ENCODE measurements at places on chromosomes 2 and 18.

GRCh38 chr2:40364151-40364874 is 87.6 kb downstream of the SLC8A1 start:
- no peaks in the 10 kb centered on the region for H3K4me1 ChIP-seq
- no peak overlapping the region for H3K27ac ChIP-seq
- DNase-seq = no peak
- H3K4me3 ChIP-seq = no peak overlapping the region

DNA sequence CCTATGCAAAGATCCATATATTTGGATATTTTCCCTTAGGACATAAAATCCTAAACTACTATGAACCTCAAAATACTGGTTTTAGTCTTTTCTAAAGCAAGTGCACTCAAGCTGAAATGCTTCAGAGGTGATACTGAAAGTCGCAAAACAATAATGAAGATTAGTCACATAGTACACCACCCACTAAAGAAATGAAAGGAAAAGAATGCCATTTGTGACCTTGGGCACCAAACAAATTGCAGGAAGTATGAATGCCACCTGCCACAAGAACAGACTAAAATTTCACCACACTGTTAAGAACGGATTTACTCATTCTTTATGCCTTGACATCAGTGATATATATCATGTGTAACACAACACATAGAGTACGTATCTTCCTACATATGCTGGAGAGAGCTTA is 161.5 kb downstream of the ZNF521 start:
- H3K4me1 ChIP-seq = no peaks in the 10 kb centered on the region
- H3K27ac ChIP-seq = no peak overlapping the region
- H3K4me3 ChIP-seq = no peak overlapping the region
- no peaks in the 10 kb centered on the region for H3K36me3 ChIP-seq
- no peaks in the 10 kb centered on the region for H3K27me3 ChIP-seq

GRCh38 chr2:239468491-239469105 is 67.8 kb upstream of the HDAC4 start:
- H3K4me1 ChIP-seq = no peaks in the 10 kb centered on the region
- no peak overlapping the region for H3K27ac ChIP-seq

DNA sequence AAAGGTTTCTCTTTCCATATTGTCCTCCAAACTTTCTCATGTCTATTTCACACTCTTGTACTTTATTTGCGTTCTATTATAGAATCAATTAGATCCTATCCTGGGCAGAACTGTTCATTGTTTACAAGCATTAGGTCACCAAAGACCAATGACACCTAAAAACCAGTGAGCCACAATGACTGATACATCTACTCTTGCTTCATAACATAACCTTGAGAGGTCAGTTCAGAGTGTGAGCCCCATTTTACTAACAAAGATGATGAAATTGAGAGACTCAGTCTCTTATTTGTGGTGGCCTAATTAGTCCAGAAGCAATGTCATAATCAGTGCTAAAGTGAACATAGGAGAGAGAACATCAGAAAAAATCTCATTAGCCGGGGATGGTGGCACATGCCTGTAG is 248.9 kb upstream of the RBBP8 start:
- peaks cover 23% of the 10 kb centered on the region for H3K4me1 ChIP-seq
- peak overlapping the region; percentile 96 for H3K27ac ChIP-seq
- no peaks in the 10 kb centered on the region for H3K36me3 ChIP-seq
- H3K27me3 ChIP-seq = no peaks in the 10 kb centered on the region

GRCh38 chr2:9164112-9164608 is 42.5 kb upstream of the ASAP2 start:
- DNase-seq = no peak
- no peaks in the 10 kb centered on the region for H3K4me1 ChIP-seq
- no peak overlapping the region for H3K27ac ChIP-seq
- no peaks in the 10 kb centered on the region for H3K36me3 ChIP-seq
- H3K4me3 ChIP-seq = no peak overlapping the region

DNA sequence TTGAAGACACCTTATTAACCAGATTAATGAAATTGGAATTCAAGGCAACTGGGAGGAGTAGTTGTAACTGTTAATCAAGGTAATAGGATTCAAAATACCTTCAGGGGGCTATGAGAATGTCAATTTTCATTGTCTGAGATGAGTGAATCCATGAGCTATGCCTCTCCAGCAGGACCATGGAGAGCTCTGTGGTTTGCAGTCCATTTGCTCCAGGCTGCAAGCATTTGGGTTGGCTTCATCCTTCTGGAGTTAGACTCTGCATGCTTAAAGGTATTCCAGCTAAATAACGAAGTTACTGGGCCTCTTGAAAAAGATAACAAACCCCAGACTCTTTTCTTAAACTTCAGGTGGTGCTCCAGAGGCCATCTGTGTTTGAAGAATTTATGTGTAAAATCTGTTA is 207.1 kb upstream of the SLC8A1 start:
- H3K27me3 ChIP-seq = no peaks in the 10 kb centered on the region
- DNase-seq = no peak
- H3K4me1 ChIP-seq = no peaks in the 10 kb centered on the region
- H3K27ac ChIP-seq = no peak overlapping the region

DNA sequence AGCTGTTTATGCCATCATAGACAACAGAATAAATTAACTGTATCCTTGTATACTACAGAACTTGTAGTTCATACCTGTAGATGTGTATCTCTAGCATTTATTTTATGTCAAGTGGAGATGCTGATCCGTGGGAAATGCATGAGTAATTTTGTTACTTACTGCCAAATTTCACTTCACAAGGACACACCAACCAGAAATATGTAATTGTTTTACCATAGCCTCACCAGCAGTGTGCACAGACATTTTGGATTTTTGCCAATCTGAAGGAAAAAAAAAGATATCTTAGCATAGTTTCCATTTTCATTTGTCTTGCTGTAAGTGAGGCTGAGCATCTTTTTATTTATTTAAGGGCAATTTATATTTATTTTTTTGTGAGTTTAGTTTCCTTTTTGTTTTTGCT is 265.1 kb upstream of the OSR1 start:
- no peak overlapping the region for H3K4me3 ChIP-seq
- DNase-seq = no peak
- H3K27ac ChIP-seq = no peak overlapping the region
- H3K27me3 ChIP-seq = no peaks in the 10 kb centered on the region

DNA sequence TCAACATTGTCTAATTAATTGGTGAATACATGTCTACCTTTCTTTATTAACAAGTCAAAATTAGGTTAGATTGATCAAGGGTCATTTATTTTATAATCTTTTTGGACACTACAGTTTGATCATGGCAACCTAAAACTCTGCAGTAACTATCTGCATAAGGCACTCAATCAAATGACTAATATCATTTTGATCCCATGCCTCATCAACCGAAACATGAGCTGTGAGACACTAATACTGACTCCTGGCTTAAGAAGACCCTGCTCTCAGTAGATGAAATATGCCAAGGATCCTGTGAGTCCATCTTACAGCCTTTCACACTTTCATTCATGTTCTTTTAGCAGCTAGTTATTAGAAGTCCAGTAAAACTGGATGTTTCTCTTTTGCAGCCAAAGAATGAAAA is 169.4 kb upstream of the CAVIN2 start:
- no peaks in the 10 kb centered on the region for H3K27me3 ChIP-seq
- no peak overlapping the region for H3K4me3 ChIP-seq
- no peak overlapping the region for H3K27ac ChIP-seq
- H3K36me3 ChIP-seq = no peaks in the 10 kb centered on the region

DNA sequence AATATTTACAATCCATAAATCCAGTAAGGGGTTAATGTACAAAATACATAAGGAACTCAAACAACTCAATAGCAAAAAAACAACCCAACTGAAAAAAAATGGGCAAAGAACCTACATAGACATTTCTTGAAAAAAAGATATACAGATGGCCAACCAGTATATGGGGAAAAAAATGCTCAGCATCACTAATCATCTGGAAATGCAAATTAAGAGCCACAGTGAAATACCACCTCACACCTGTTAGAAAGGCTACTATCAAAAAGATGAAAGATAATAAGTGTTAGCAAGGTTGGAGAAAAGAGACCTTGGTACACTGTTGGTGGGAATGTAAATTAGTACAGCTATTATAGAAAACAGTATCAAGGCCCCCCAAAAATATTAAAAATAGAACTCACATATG is 14.6 kb downstream of the AP1S3 start:
- no peaks in the 10 kb centered on the region for H3K36me3 ChIP-seq
- no peaks in the 10 kb centered on the region for H3K27me3 ChIP-seq
- H3K4me3 ChIP-seq = no peak overlapping the region

DNA sequence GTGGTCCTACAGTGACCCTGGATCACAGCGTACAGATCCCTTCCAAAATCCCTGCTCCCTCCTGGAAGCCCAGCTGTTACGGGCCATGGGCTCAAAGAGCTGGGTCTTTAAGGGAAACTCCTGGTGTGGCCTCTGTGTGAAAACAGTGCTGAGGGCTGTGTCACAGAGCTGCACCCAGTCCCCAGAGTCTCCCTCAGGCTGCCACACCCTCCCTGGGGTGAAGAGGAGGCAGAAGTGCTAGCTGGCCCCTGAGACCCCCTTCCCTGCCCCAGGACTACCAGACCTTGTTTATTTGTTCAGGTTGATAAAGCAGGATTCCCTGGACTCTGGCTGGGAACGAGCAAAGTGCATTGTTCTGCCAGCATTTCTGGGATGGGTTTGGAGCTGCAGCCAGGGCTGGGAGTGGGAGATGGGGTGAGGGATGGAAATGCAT is 7.7 kb downstream of the ATOH8 start:
- peaks cover 49% of the 10 kb centered on the region for H3K4me1 ChIP-seq
- H3K27ac ChIP-seq = peak overlapping the region; percentile 65
- H3K27me3 ChIP-seq = no peaks in the 10 kb centered on the region
- no peak overlapping the region for H3K4me3 ChIP-seq
- no peak for DNase-seq

- no peaks in the 10 kb centered on the region for H3K27me3 ChIP-seq
- H3K27ac ChIP-seq = no peak overlapping the region
- H3K4me3 ChIP-seq = no peak overlapping the region
- no peaks in the 10 kb centered on the region for H3K36me3 ChIP-seq
- H3K4me1 ChIP-seq = no peaks in the 10 kb centered on the region
Measured at GRCh38 chr2:133833746-133834145, 265.5 kb upstream of the NCKAP5 start.

GRCh38 chr2:151827564-151828142 is 568 bp downstream of the ARL5A start:
- H3K27me3 ChIP-seq = no peaks in the 10 kb centered on the region
- H3K4me1 ChIP-seq = peaks cover 7% of the 10 kb centered on the region
- no peaks in the 10 kb centered on the region for H3K36me3 ChIP-seq
- DNase-seq = peak; percentile 44

GRCh38 chr2:173770947-173771678 is 194.1 kb downstream of the SP3 start:
- H3K36me3 ChIP-seq = no peaks in the 10 kb centered on the region
- H3K4me1 ChIP-seq = no peaks in the 10 kb centered on the region
- no peak overlapping the region for H3K4me3 ChIP-seq
- DNase-seq = no peak

DNA sequence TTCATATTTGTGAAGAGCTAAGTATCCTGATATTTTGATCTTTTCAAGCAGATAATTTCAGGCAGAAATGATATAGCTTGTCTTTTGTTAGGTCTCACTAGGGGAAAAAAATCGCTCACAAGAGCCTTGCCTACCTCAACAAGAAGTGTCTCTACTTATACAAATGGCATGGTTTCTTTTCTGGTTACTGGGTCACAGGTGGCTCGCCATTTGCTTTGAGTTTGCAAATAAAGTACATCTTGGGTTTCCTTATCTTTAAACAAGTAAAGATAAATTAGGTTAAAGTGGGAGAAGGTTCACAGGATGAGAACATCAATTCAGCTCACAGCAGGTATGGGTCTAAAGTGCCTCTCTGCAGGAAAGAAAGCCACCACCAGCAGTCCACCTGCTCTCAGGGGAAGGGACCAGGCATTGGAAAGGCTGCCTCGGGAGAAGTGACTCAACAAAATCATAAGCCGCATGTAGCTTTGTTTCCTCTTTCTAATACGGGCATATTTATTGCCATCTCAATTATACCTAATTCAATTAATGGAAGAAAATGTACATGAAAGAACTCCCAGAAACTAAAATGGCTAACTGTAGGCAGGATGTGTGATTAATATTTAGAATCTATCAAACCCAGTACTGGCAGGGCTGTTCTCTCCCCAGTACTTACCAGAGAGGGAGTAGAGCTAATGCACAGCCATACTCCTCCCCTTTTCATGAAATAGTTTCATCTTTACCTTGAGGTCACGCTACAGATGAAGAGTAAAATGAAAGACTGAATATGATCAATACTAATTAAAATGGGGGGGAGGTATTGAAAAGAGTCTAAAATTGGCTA is 28.3 kb downstream of the CDC42EP3 start:
- no peaks in the 10 kb centered on the region for H3K36me3 ChIP-seq
- H3K4me1 ChIP-seq = no peaks in the 10 kb centered on the region
- no peaks in the 10 kb centered on the region for H3K27me3 ChIP-seq
- no peak overlapping the region for H3K27ac ChIP-seq
- DNase-seq = no peak

- no peak overlapping the region for H3K27ac ChIP-seq
- no peak overlapping the region for H3K4me3 ChIP-seq
- no peaks in the 10 kb centered on the region for H3K36me3 ChIP-seq
- no peaks in the 10 kb centered on the region for H3K27me3 ChIP-seq
Measured at GRCh38 chr2:141187075-141187439, 943.8 kb downstream of the LRP1B start.

GRCh38 chr2:71063216-71063615 is 5.2 kb upstream of the NAGK start:
- peaks cover 5% of the 10 kb centered on the region for H3K4me1 ChIP-seq
- no peak overlapping the region for H3K27ac ChIP-seq
- H3K36me3 ChIP-seq = no peaks in the 10 kb centered on the region
- no peaks in the 10 kb centered on the region for H3K27me3 ChIP-seq
- no peak overlapping the region for H3K4me3 ChIP-seq
- DNase-seq = no peak

- no peak for DNase-seq
- H3K4me3 ChIP-seq = no peak overlapping the region
- no peak overlapping the region for H3K27ac ChIP-seq
Measured at GRCh38 chr2:39266139-39266805, 22.5 kb upstream of the CDKL4 start.

- no peaks in the 10 kb centered on the region for H3K4me1 ChIP-seq
- no peak for DNase-seq
- H3K27me3 ChIP-seq = no peaks in the 10 kb centered on the region
- no peak overlapping the region for H3K27ac ChIP-seq
- H3K36me3 ChIP-seq = no peaks in the 10 kb centered on the region
- H3K4me3 ChIP-seq = no peak overlapping the region
Measured at GRCh38 chr2:204896146-204896545, 350.9 kb downstream of the PARD3B start.

DNA sequence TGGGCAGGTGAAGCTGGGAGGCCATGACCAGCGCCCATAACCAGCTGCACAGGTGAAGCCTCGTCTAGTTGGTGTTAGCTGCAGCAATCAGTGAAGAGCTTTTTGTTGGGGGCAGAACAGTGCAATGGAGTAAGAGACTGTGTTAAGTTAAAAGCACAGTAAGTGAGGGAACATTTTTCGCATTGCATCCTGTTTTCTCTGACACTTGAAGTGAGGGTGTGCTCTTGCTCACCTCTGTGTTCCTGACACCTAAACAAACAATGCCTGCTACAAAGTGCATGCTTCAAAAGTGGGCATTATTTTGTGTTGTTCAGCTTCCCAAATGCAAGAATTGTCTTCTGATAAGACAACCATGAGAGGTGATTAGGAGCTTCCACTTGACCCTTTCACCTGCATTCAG is 324.0 kb upstream of the ACVR2A start:
- no peak overlapping the region for H3K4me3 ChIP-seq
- no peaks in the 10 kb centered on the region for H3K36me3 ChIP-seq
- no peak overlapping the region for H3K27ac ChIP-seq

Measured in liver (tissue), 10 donors.